ENCODE measurements at places on chromosomes 1 and 21.

- DNase-seq = no peak
Measured at GRCh38 chr1:82258887-82259286, 458.2 kb downstream of the ADGRL2 start.

- DNase-seq = no peak
Measured at GRCh38 chr1:89698624-89699023, 65.7 kb downstream of the LRRC8C start.

- no peak for DNase-seq
Measured at GRCh38 chr1:2046174-2046917, 3.9 kb upstream of the PRKCZ start.

DNA sequence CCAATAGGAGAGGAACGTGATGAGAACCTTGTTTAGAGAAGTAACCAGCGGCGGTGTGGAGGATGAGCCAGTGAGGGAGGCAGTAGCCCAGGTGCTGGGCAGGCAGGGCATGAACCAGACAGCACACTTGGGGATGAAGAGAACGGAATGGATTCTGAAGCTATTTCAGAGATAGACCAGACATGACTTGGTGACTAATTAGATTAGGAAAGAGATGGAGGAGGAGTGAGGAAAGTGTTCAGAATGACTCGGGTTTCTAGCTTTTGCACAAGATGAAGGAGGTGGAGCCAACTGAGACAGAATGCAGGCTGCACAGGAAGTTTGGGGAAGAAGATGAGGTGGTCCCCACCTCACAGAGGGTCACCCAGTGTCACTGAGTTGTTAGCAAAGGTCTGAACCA lies 5.1 kb downstream of the PEF1 start:
- no peak for DNase-seq

DNA sequence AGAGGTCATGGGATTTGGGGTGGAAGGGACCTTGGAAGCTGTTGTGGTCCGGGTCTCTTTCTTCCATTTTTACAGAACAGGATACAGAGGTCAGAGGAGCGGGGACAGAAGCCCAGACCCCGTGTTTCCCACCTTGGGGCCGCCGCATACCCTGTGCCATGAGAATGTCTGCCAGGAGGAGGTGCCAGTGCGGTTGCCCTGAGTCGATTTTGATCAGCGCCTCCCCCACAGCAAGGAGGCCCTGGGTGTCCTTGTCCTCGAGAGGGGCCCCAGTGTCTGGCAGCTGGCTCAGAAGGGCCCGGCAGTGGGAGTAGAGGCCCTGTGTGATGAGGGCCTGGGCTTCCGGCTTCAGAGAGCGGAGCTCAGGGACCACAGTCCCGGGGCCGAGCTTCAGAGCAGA lies 12.3 kb upstream of the MMEL1 start:
- DNase-seq = no peak

- no peak for DNase-seq
Measured at GRCh38 chr1:184935920-184936798, 38.1 kb downstream of the NIBAN1 start.

- DNase-seq = no peak
Measured at GRCh38 chr1:29515170-29515955, 279.0 kb downstream of the PTPRU start.

DNA sequence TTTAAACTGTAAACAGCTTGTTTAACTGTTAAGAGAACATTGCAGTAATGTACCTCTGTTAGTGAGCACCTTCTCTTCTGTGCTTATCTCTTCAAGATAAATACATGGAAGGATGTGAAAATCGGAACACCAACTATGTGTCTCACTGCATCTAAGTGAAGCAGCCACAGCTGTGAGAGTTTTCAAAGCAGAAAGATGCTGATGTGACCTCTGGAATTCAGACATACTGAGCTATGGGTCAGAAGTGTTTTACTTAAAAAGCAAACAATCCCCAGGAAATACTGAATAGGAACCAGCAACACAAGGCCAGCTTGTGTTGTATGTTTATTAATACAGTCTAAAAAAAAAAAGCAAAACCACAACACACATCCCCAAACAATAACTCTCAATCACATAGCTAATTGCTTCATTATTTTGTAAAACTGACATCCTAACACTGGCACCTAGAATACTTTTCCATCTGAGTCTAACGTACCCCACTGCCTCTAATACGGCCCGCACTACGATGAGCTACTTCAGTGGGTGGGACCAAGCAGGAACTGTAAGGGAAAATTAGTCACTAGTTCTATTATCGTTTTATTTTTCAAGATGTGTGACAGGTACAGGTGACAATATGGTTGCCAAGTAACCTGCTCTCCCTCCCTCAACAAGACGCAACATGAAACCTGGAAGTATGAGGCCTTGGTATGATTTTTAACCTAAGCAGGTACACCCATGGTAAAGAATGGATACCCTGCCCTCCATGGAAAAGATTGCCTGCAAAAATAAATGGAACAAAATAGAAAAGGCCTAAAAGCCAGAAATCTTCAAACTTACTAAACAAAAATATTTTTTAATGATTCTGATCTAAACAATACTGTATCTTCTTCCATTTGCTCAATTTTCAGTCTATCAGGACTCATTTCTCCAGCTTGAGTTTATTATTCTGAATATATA lies 13.9 kb downstream of the ERRFI1 start:
- no peak for DNase-seq
